ENCODE measurements at places on chromosomes 5 and 9. TPM values are rescaled to one million over a fixed set of nuclear protein-coding genes. Genes with fewer than 3 reads are reported as not detected.

The TSSK1B gene
- polyA plus RNA-seq = not detected

The KIF4B gene
- polyA plus RNA-seq = not detected

The SLC6A19 gene
- 139 TPM for polyA plus RNA-seq

The TAF1L gene
- 0.03 TPM for polyA plus RNA-seq

The TIMD4 gene
- polyA plus RNA-seq = 0.43 TPM

The SLC24A2 gene
- polyA plus RNA-seq = not detected

The BASP1 gene
- 8.4 TPM for polyA plus RNA-seq

The SH2D3C gene
- polyA plus RNA-seq = 5.1 TPM

The CNTFR gene
- 3.0 TPM for polyA plus RNA-seq

The GRXCR2 gene
- polyA plus RNA-seq = not detected

The PCDHGA3 gene
- not detected for polyA plus RNA-seq

- no peaks in the 10 kb centered on the region for H3K27me3 ChIP-seq
- peaks cover 6% of the 10 kb centered on the region for H3K4me1 ChIP-seq
- DNase-seq = peak; percentile 86
Measured at GRCh38 chr5:1437226-1437829, 7.9 kb downstream of the SLC6A3 start.

- H3K4me3 ChIP-seq = no peak overlapping the region
- H3K27ac ChIP-seq = peak overlapping the region; percentile 64
- H3K4me1 ChIP-seq = peaks cover 7% of the 10 kb centered on the region
- H3K36me3 ChIP-seq = no peaks in the 10 kb centered on the region
- peak; percentile 10 for DNase-seq
Measured at GRCh38 chr5:75167345-75167744, 69.3 kb downstream of the ANKRD31 start.

- H3K4me3 ChIP-seq = no peak overlapping the region
- peaks cover 3% of the 10 kb centered on the region for H3K27me3 ChIP-seq
- no peak overlapping the region for H3K27ac ChIP-seq
- no peaks in the 10 kb centered on the region for H3K4me1 ChIP-seq
- no peak for DNase-seq
Measured at GRCh38 chr9:87277346-87277745, 220.3 kb upstream of the DAPK1 start.

DNA sequence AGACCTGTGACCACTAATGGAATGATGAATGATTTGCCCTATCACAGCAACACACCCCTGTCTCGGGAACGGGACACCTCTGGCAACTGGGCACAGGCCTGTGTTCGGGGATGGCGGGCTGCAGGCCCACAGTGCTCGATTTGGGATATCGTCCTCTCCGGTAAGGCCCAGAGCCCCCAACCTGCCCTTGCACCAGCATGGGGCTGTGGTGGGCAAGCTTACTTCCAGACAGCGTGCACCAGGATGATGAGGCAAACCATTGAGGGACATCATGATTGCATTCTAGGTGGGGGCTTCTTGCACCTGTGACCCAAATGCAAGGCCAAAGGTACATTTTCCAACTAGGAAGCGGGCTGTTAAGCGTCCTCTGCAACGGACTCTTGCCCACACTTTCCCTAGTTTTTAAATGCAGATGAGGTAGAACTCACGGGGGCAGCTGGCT lies 275.4 kb downstream of the FSTL4 start:
- no peaks in the 10 kb centered on the region for H3K27me3 ChIP-seq
- DNase-seq = no peak
- peaks cover 11% of the 10 kb centered on the region for H3K4me1 ChIP-seq
- H3K36me3 ChIP-seq = no peaks in the 10 kb centered on the region

- no peaks in the 10 kb centered on the region for H3K4me1 ChIP-seq
- no peaks in the 10 kb centered on the region for H3K36me3 ChIP-seq
- no peak overlapping the region for H3K4me3 ChIP-seq
- peaks cover 6% of the 10 kb centered on the region for H3K27me3 ChIP-seq
Measured at GRCh38 chr5:170743876-170744212, 39.7 kb upstream of the GABRP start.

GRCh38 chr9:27196383-27196782 lies 87.4 kb downstream of the TEK start:
- H3K27me3 ChIP-seq = no peaks in the 10 kb centered on the region
- no peak overlapping the region for H3K4me3 ChIP-seq
- no peak for DNase-seq
- no peaks in the 10 kb centered on the region for H3K36me3 ChIP-seq

DNA sequence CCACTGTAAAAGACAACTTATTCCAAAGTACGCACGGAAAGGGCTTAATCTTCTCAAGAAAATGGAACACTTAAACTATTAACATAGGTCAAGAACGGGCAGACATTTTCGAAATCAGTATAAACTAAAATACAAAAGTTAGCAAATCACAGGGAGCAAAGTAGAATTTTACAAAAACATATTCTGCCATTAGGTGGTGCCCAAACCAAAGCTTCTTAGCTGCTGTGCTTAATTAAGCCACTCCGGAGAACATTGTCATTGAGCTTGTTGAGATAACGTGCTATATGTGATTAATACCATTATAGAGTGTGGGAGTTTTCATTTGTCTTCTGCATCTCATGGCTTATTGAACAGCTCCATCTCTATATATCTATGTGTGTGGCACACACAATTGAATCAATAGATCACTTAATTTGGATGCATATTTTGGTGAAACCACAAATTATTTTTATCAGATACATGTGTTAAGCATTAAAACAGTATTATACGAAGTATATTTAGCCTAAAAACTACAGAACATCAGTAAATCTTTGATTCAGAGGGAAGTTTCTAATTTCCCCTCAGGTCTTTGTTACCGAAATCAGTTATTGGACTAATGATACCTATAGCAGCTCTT lies 23.4 kb downstream of the UBLCP1 start:
- H3K36me3 ChIP-seq = no peaks in the 10 kb centered on the region
- H3K4me3 ChIP-seq = no peak overlapping the region
- no peak overlapping the region for H3K27ac ChIP-seq
- DNase-seq = peak; percentile 8

GRCh38 chr9:124906966-124907365 lies 33.9 kb downstream of the GOLGA1 start:
- H3K36me3 ChIP-seq = peaks cover 9% of the 10 kb centered on the region
- no peak overlapping the region for H3K27ac ChIP-seq
- no peaks in the 10 kb centered on the region for H3K27me3 ChIP-seq
- no peak overlapping the region for H3K4me3 ChIP-seq

DNA sequence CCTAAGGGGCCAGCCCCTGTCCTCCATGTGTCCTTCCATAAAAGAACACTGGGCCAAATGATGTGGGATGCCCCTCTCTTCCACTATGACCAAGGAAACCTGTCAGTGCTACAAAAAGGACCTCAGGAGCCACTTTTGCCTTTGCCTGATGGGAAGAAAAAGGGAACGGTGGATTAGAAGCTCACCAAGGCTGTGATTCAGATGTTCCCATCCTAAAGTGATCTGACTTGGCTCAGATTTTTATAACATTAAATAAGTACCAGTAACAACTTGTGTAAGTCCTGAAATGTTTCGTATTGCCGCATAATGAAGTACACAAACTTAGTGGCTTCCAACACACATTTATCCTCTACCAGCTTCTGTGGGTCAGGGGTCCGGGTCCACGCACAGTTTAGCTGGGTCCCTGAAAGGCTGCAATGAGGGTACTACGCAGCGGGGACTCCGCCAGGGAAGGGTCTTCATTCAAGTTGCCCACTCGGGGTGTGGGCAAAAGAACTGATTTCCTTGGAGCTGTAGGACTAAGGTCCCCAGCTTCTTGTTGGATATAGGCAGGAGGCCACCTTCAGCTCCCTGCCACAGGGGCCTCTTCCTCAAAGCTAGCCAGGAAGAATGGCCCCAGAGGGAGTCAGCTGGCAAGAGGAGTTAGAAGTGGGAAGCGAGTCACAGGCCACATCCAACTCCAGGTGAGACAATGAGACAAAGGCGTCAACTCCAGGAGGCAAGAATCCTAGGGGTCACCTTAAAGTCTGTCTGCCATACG lies 60.4 kb downstream of the RAPGEF1 start:
- peaks cover 24% of the 10 kb centered on the region for H3K4me1 ChIP-seq
- H3K36me3 ChIP-seq = no peaks in the 10 kb centered on the region
- no peak for DNase-seq

GRCh38 chr9:88753691-88754367 lies 218.9 kb downstream of the NXNL2 start:
- no peaks in the 10 kb centered on the region for H3K36me3 ChIP-seq
- H3K4me1 ChIP-seq = peaks cover 1% of the 10 kb centered on the region
- no peaks in the 10 kb centered on the region for H3K27me3 ChIP-seq
- no peak overlapping the region for H3K4me3 ChIP-seq
- H3K27ac ChIP-seq = no peak overlapping the region

- peaks cover 7% of the 10 kb centered on the region for H3K4me1 ChIP-seq
- peaks cover 8% of the 10 kb centered on the region for H3K36me3 ChIP-seq
- no peak overlapping the region for H3K4me3 ChIP-seq
- no peak overlapping the region for H3K27ac ChIP-seq
Measured at GRCh38 chr5:133049726-133050048, 2.1 kb upstream of the HSPA4 start.

- no peaks in the 10 kb centered on the region for H3K27me3 ChIP-seq
- no peak overlapping the region for H3K4me3 ChIP-seq
- H3K4me1 ChIP-seq = peaks cover 13% of the 10 kb centered on the region
- H3K36me3 ChIP-seq = no peaks in the 10 kb centered on the region
Measured at GRCh38 chr5:68344447-68345111, 129.0 kb downstream of the PIK3R1 start.

GRCh38 chr5:68778484-68778883 lies 315.3 kb upstream of the SLC30A5 start:
- H3K4me3 ChIP-seq = no peak overlapping the region
- DNase-seq = peak; percentile 54
- H3K4me1 ChIP-seq = peaks cover 2% of the 10 kb centered on the region
- H3K27ac ChIP-seq = no peak overlapping the region

GRCh38 chr5:154783774-154784460 lies 28.7 kb downstream of the LARP1 start:
- H3K36me3 ChIP-seq = no peaks in the 10 kb centered on the region
- no peaks in the 10 kb centered on the region for H3K27me3 ChIP-seq
- no peak overlapping the region for H3K4me3 ChIP-seq
- peaks cover 51% of the 10 kb centered on the region for H3K4me1 ChIP-seq
- H3K27ac ChIP-seq = no peak overlapping the region

DNA sequence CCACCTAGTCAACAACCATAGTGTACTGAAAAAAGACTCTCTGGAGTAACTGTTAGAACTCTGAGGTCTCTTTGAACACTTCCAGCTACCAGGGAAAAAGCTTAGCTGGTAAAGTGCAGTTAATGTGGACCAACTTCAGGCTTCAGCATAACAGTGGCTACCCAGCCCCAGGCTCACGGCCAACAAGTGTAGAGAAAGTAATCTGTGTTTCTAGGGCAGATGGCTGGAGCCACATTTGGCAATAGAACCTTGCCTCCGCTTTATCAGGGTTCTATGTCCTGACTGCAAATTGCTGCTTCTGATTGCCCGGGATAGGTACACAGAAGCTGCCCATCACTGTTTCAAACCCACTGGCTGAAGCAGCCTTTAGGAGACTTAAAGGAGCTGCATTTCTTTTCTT lies 76.0 kb upstream of the SIMC1 start:
- H3K36me3 ChIP-seq = no peaks in the 10 kb centered on the region
- H3K27ac ChIP-seq = no peak overlapping the region

DNA sequence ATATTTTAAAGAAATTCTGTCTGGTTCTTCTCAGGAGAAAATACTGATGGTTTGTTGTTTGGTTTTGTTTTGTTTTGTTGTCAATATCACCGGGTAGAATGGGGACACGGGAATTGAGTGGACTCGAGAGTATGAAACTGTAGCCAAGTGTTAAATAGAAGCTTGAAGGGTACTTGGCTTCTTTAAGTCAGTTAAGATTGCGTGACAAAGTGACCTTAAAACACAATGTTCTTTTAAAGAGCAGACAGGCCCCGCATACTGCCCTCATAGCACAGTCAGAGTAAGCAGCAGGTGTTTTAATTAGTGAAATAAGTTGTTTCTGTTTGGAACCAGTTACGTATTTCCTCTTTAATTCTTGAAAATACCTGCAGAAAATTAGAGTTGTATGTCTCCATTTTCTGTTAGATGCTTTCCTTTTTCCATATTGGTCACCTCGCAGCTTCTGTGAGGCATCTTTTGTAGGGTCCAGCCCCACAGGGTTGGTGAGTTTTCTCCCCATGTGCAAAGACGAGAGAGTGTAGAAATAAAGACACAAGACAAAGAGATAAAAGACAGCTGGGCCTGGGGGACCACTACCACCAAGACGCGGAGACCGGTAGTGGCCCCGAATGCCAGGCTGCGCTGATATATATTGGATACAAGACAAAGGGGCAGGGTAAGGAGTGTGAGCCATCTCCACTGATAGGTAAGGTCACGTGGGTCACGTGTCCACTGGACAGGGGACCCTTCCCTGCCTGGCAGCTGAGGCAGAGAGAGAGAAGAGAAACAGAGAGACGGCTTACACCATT lies 9.6 kb downstream of the TRIP13 start:
- H3K27ac ChIP-seq = no peak overlapping the region
- no peak for DNase-seq
- no peak overlapping the region for H3K4me3 ChIP-seq
- no peaks in the 10 kb centered on the region for H3K27me3 ChIP-seq
- H3K36me3 ChIP-seq = no peaks in the 10 kb centered on the region
- H3K4me1 ChIP-seq = no peaks in the 10 kb centered on the region
